ENCODE measurements at places on chromosomes 2 and 18.
A peak's percentile ranks its signal among the peaks of the same experiment; 100 is the strongest.

GRCh38 chr2:230227216-230227615, 1.7 kb downstream of the SP140 start:
- DNase-seq: no peak

- DNase-seq: no peak
Measured at GRCh38 chr2:174450021-174450816, 36.6 kb downstream of the GPR155 start.

DNA sequence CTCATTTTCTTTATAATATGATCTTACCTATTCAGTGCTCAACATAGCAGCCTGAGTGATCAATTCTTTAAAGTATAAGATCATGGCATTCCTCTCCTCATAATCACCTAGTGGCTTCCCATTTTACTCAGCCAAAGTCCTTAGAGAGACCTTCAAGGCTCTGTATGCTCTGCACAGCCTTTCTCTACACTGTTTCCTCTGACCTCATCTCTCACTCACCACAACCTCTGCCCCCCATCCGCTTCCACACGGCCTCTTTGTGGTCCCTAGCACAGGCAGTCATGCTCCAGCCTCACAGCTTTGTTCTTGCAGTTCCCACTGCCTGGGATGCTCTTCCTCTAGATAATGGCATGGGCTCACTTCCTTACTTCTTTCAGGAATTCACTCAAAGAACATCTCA, 109.2 kb downstream of the HIBCH start:
- no peak for DNase-seq

DNA sequence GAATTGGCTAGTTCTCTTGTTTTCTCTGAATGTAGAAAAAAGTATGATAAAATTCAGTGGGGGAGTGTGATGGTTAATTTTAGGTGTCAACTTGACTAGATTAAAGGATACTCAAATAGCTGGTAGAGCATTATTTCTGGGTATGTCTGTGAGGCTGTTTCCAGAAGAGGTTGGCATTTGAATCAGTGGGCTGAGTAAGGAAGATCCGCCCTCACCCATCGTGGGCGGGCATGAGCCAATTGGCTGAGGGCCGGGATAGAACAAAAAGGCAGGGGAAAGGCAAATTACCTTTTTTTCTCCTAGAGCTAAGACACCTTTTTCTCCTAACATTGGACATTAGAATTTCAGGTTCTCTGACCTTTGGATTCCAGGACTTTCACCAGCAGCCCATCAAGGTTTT, 667.6 kb upstream of the SLC8A1 start:
- no peak for DNase-seq

- DNase-seq: no peak
Measured at GRCh38 chr2:241946306-241947003, 76.9 kb downstream of the RTP5 start.

DNA sequence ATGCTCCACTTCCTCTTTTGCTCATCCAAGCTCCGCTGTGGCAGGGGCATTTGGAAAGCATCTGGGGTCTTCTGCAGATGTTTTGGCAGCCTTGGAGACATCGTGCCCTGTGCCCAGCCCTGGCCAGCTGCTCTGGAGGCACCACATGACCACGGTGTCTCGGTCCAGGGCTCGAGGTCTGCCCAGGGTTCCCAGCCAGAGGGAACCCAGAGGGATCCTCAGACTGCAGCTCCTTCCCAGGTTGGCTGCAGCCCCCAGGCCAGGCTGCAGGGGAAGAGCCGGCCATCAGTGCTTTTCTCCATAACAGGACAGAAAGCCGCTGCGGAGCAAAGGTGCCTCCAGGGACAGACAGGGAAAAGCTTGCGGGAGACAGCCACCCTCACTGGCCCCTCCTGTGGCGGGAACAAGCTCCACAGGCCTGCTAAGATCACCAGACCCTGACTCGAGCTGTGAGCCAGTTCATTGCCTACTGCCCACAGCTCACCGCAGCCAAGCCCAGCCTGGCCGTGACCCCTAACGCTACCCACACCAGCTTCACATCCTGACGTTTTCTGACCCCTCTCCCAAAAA, 74.7 kb downstream of the SMAD7 start:
- DNase-seq: no peak

- no peak for DNase-seq
Measured at GRCh38 chr2:45278365-45279078, 269.3 kb upstream of the SIX2 start.

DNA sequence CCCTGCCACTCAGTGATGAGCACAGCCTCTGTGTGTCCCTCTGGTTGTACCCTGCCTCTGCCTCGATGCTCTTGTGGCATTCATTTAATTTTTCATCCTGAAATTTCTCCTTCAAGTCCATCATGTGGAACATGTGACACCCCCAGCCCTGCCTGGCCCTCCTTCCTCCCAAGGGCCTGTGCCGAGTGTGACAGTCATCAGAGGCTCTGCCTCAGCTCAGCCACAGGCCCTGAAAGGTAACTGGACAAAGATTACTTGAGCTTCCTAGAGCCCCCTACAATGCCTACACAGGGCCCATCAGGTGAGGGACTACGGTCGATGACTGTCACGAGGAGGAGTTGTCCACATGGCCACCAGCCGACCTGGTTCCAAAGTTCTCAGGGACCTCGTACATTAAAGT, 75.1 kb downstream of the C1QL2 start:
- DNase-seq: no peak

GRCh38 chr2:43273529-43273928, 47.1 kb upstream of the ZFP36L2 start:
- no peak for DNase-seq

- DNase-seq: no peak
Measured at GRCh38 chr2:223764796-223765195, 72.6 kb downstream of the AP1S3 start.

GRCh38 chr2:59195851-59196250, 954.7 kb upstream of the FANCL start:
- no peak for DNase-seq

GRCh38 chr2:213219816-213220215, 64.4 kb upstream of the SPAG16 start:
- DNase-seq: no peak

GRCh38 chr18:68714366-68714711, 569 bp downstream of the TMX3 start:
- peak; percentile 35 for DNase-seq

GRCh38 chr2:221961561-221961960, 337.2 kb downstream of the PAX3 start:
- no peak for DNase-seq

GRCh38 chr2:7375901-7376300, 458.7 kb downstream of the RNF144A start:
- DNase-seq: no peak

DNA sequence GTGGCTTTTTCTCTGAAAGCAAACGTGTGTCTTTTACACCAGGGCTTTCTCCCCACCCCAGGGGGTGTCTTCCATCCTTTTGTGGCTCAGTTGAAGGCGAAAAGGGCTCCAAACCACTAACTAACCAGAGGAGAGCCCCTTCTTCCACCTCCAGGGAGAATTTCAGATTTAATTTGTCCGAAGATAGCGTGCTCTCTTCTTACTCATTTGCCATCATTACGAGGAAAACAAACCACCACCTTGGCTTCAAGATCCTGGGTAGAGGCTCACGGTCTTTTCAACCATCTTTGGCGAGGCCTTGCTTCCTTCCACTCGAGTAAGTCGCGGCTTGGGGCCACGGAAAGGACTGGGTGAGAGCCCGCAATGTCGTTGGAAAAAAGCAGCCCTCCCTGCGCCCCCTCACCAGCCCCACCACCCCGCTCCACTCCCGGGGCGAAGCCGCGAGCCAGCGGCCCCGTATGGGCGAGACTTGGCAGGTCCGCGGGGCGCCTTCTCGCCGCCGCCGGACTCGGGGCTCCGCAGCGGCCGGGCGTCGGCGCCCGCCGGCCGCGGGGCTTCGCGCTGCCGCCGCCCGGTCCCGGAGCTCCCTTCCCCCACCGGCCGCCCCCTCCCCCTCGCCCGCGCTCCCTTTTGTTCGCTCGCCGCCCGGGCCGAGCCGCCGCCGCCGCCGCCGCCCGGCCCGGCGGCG, 1.7 kb upstream of the ZNF532 start:
- DNase-seq: no peak

DNA sequence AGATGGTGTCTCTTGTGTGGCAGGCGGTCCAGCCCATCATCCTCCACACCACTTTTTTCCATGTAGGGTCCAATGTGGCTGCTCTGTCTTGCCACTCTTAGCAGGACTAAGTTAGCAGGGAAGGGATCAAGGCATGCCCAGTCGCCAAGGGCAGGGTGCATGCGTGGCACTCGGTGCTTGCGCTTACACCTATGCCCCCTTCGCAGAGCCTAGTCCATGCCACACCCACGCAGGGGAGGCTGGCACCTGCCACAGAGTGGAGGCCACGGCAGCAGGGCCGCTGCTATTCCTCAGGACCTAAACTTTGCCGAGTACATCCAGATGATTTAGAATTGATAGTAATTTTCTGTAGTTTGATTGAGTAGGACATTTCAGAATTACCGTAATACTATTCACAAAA, 59.5 kb downstream of the RALBP1 start:
- DNase-seq: no peak

- no peak for DNase-seq
Measured at GRCh38 chr2:69046221-69046662, 33.3 kb downstream of the ANTXR1 start.
